ENCODE measurements at places on chromosomes 2 and 18.

DNA sequence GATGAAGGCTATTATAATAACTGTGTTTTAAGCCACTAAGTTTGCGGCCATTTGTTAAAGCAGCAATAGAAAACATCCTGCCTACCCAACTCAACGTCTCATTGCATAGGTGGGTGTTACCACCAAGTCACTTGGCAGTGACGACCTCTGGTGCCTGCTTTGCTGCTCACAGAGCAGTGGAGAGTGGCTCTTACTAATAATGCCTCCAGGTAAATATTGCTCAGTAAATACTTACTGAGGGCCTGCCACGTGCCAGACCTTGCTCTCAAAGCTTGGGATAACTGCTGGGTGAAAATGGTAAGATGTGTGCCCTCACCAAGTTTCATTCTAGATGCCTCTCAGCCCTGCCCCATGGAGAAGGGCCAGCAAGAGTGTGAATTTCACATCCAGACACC, 27.7 kb downstream of the ITGA6 start:
- no peak for DNase-seq

DNA sequence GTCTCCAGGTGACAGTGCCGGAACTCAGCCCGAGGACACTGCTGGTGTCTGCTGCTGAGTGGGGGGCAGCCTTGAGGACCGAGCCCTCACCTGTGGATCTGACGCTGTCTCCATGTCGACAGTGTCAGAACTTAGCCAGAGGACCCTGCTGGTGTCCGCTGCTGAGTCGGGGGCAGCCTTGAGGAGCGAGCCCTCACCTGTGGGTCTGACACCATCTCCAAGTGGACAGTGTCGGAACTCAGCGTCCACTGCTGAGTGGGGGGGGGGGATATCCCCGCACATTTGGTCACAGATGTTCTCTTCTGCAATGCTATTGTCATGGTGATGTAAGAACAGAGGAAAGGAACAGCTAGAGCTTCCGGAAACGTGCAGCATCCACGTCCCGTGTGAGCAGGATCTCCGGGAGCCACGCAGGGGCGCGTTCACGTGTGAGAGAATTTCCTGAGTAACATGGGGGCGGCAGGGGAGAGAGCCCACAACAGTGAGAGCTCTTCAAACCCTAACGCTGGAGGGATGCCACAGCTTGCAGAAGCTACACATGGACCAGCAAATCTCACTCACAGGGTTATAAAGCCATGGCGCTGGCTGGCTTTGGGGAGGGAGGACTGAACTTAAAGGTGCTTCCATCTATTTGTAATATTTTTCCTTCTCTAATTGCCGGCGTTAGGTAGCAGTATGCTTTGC, 250.7 kb upstream of the SALL3 start:
- no peak for DNase-seq

DNA sequence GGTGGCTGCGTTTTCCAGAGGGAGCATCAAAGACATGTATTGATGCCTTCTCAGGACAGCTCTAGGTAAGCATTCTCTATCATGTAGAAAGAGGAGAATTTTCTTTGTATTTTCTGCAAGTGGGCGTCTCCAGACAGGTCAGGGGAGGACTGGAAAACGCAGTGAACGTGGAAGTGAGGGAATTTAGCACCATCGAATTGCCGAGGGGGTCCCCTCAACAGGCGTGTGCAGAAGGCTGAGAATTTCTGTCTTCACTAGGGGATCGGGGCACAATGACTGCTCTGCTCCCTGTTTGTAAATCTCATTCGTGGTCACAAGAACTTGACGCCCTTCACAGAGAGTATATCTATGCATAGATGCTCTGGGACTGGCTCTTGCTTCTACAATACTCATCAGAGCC, 5.0 kb upstream of the NTSR2 start:
- DNase-seq: no peak

DNA sequence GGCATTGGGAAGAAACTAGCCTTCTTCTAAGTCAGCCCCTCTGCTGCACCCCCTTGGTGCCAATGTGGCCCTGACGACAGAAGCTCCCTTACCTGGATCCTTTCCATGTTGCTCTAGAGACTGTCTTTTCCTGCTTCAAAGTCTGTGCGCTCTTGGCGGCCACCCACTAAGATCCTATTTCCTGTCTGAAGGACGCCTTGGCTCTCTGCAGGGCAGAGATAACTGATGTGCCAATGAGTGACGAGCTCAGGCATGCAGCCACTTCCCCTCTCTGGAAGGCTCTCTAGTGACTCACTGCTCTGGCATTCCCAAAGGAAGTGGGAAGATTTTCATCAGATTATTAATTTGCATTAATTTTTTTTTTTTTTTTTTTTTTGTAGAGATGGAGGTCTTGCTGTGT, 273.5 kb downstream of the CDH20 start:
- DNase-seq: no peak

- DNase-seq: no peak
These were observed 329.8 kb downstream of the PTPRM start for GRCh38 chr18:7896805-7897518.

- peak; percentile 56 for DNase-seq
These were observed 173.6 kb downstream of the SMAD7 start for GRCh38 chr18:48777026-48777743.

DNA sequence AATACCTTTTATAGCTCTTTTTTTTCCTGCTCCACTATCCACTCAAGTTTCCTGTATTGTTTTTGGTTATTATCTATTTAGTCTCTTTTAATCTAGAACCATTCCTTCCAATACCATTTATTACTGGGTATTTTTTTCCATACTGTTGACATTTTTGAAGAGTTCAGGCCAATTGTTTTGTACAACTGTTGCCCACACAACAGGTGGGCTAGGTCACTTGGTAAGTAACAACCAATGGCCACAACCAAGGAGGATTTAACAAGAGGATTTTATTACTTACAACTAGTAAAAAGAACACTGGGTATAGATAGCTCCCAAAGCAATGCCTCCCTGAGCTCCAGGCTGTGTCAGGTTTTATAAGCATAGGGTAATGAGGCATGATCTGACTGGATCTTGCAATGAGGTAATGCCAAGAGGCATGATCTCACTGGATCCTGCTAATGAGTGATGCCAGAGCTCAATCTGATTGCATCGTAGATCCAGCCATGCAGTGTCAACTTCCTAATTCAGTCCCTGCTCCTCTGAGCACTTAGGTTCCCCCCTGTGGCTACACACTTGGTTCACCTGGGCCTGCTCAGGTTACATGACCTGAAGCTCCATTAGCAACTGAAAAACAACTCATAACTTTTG, 7.1 kb upstream of the CEP68 start:
- no peak for DNase-seq

GRCh38 chr18:79848294-79848578, 50.5 kb downstream of the KCNG2 start:
- DNase-seq: no peak

DNA sequence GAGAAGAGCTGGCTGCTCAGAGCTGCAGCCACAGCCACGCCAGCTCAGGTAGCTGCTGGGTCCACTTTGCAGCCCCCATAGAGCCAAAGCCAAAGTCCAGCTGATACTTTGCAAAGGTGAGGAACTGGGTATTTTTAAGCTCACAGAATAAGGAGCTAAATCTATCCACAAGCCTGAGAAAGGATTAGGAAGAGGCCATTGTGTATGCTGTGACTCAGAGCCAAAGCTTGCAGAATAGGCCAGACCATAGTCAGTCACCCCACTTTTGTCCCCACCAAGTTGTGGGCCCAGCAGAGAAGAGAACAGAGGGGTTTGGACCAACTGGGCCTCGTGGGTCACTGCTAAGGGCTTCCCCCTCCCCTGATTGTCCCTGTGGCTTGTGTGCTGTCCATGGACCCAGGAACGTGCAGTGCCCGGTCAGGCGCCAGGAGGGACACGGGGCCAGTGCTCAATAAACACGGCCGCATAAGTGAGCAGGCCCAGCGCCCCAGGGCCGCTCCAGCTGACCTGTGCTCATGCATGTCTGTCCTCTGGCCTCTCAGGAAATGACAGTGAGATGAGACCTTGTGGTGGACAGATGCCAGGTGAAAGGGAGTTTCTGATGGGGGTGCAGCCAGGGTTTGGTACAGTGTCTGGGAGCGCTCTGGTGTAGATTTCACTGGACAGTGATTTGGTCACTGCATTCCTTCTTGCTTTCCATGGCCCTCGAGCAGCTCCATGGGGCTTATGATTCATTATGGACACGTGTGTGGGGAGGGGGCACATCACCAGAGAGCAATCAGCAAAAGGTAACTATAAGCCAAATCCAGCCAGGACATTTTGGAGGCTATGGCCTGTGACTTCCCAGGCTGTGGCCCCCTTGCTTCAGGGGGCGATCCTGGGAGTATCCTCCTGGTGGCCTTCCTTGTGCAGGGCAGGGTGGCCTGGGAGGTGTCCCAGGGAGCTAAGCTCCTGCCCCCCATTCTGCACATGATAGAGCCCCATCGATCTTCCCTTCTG, 31.3 kb downstream of the MAL start:
- DNase-seq: no peak

- DNase-seq: no peak
These were observed 73.9 kb downstream of the NEDD4L start for GRCh38 chr18:58117786-58118403.

DNA sequence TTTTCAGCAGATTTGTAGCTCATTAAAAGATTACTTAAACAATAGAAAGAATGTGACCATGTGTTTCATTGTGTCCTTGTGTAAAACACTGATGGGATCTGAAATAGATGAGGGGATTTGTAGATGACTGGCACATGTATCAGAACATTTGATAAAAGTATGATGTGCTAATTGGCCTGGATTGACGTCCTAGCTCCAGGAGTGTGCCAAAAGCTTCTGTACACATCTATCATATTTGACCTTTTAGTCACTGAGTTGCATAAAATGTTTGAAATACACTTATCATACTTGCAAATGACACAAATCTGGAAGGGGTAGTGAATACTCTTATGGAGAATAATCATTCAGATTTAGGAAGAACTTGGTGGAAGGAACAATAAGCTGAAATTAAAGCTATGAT, 778.5 kb downstream of the ERBB4 start:
- no peak for DNase-seq

GRCh38 chr2:8954990-8955389, 48.5 kb downstream of the MBOAT2 start:
- DNase-seq: no peak

DNA sequence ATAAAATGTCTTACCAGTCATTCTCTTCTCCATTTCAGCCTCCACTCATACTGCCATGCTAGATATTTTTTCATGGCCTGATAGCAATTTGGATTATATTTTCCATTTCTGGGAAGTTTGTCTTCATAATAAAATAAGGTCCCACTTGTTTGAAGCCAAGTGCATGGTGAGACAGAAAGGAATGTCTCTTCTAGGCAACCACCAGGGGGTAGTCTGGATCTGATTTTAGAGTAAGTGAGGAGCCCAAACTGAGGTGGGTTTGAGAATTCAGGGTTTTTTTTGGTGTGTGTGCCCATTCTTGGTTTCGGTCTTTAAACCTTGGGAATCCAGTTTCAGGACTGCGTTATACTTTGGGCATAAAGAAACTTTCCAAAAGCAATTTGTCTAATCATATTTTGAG, 315.5 kb downstream of the RPRM start:
- DNase-seq: no peak

DNA sequence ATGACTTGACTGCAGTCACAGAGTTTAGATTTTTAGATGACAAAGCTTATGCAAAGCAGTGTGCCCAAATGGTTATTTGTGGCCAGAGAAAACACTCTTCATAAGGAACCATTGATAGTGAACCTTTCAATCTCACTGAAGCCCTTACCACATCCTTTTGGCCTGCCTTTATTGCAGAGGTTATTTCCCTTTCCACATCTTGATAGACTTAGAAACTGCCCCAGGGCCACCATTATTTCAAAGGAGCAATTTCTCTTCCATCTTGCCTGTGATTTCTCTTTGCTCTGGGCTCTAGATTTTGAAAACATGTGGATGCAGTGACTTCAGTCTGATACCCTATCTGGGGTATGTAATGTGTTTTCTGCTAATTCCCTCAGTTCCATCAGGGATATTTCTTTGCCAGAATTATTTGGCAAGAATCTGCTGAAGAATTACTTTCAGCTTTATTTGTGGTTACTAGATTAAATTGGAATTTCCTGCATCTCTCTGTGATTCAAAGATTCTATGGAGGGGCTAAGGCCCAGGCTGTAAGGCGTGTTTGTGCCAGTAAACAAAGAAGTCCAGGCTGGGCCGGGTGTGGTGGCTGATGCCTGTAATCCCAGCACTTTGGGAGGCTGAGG, 51.0 kb downstream of the MOGAT1 start:
- no peak for DNase-seq

DNA sequence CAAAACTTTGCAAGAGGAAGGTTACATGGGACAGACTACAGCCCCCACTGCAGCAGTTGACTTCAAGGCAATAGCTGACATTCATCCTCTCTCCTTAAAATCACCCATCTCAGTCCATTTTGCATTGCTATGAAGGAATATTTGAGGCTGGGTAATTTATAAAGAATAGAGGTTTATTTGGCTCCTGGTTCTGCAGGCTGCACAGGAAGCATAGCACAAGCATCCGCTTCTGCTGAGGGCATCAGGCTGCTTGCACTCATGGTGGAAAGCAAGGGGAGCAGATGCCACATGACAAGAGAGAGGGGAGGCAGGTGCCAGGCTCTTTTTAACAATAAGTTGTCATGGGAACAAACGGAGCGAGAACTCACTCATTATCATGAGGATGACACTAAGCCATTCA, 646.0 kb downstream of the ZEB2 start:
- DNase-seq: no peak

- no peak for DNase-seq
These were observed 18.1 kb downstream of the CYP1B1 start for GRCh38 chr2:38057651-38058410.

- no peak for DNase-seq
These were observed 934.8 kb downstream of the NRXN1 start for GRCh38 chr2:50097148-50097547.

DNA sequence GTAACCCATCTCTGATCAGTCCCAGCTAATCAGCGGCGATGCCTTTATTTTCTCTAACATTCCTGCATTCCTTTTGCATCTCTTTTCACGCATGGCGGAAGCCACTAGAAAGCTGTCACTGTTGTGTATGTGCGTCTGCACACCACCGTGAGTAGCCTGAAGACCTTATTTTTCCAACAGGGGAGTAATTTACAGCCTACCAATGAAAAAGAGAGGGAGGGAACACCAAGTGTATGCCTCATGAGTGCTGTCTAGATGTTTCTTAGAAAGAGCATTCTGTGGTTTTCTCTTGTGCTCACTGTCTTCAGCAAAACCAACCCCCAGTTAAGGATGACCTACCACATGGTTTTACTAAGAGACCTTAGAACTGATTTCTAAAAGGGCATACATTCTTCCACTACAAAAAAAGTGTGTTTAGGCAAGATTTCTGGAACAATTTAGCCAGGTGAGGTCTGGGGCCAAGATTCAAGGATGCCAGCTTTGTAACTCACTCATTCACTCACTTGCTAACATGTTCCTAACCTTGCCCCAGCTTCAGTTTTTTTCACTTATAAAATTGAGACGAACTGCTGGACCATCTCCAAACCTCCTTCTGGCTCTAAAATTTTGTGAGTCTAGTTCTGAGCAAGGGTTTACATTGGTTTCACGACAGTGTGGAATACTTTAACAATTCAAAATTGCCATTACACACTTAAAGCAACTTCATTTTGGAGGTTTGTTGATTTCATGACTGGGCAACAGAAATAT, 51.4 kb downstream of the BCL2 start:
- no peak for DNase-seq

- DNase-seq: no peak
These were observed 133.4 kb downstream of the NRP2 start for GRCh38 chr2:205815673-205816072.

GRCh38 chr2:30608643-30609042, 161.6 kb downstream of the LCLAT1 start:
- no peak for DNase-seq
